ENCODE measurements at places on chromosomes 5 and 9. TPM values are rescaled to one million over a fixed set of nuclear protein-coding genes. Genes with fewer than 3 reads are reported as not detected.

GAS1 gene
- total RNA-seq, result 29.7 TPM

GRCh38 chr9:6426117-6426516 lies 13.1 kb downstream of the UHRF2 start:
- DNase-seq, result no peak
- H3K4me1 ChIP-seq, result peaks cover 33% of the 10 kb centered on the region
- no peak overlapping the region for H3K4me3 ChIP-seq

DNA sequence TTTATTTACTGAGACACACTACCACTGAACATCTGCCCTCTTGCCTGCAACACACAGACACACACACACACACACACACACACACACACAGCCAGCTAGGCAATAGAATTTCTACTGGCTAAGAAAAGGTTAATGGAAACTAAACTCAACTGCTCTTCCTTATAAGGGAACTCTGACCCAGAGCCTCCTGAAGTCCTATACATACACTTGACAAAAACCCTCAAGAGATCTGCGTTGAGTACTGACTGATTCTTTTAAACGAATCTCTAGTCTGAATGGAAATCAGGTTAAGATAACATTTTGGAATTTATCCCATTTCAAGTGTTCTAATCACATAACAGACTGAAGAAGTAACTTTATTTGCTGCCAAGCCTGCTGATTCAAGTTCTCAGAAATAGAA lies 25.9 kb upstream of the TRPM3 start:
- no peaks in the 10 kb centered on the region for H3K36me3 ChIP-seq
- H3K27me3 ChIP-seq, result no peaks in the 10 kb centered on the region
- no peak overlapping the region for H3K4me3 ChIP-seq
- H3K27ac ChIP-seq, result no peak overlapping the region
- no peak for DNase-seq

GRCh38 chr9:27088981-27089380 lies 20.0 kb upstream of the TEK start:
- no peaks in the 10 kb centered on the region for H3K27me3 ChIP-seq
- H3K27ac ChIP-seq, result peak overlapping the region; percentile 82
- H3K4me1 ChIP-seq, result peaks cover 55% of the 10 kb centered on the region

GRCh38 chr5:141725891-141726290 lies 43.9 kb upstream of the ARAP3 start:
- no peak overlapping the region for H3K4me3 ChIP-seq
- DNase-seq, result peak; percentile 40
- H3K27ac ChIP-seq, result no peak overlapping the region
- H3K36me3 ChIP-seq, result no peaks in the 10 kb centered on the region
- no peaks in the 10 kb centered on the region for H3K4me1 ChIP-seq

SURF6 gene
- total RNA-seq, result 18.2 TPM

TRPM6 gene
- total RNA-seq, result not detected

GRCh38 chr9:95001720-95002119 lies 275.2 kb downstream of the AOPEP start:
- H3K4me3 ChIP-seq, result no peak overlapping the region
- H3K4me1 ChIP-seq, result peaks cover 10% of the 10 kb centered on the region
- no peaks in the 10 kb centered on the region for H3K27me3 ChIP-seq
- H3K36me3 ChIP-seq, result peaks cover 8% of the 10 kb centered on the region
- DNase-seq, result no peak
- no peak overlapping the region for H3K27ac ChIP-seq

HAUS6 gene
- 9.4 TPM for total RNA-seq

GRCh38 chr9:3875361-3876132 lies 349.7 kb upstream of the RFX3 start:
- no peaks in the 10 kb centered on the region for H3K27me3 ChIP-seq
- peak overlapping the region; percentile 62 for H3K27ac ChIP-seq
- H3K36me3 ChIP-seq, result no peaks in the 10 kb centered on the region
- H3K4me1 ChIP-seq, result peaks cover 42% of the 10 kb centered on the region
- peak; percentile 83 for DNase-seq

DNA sequence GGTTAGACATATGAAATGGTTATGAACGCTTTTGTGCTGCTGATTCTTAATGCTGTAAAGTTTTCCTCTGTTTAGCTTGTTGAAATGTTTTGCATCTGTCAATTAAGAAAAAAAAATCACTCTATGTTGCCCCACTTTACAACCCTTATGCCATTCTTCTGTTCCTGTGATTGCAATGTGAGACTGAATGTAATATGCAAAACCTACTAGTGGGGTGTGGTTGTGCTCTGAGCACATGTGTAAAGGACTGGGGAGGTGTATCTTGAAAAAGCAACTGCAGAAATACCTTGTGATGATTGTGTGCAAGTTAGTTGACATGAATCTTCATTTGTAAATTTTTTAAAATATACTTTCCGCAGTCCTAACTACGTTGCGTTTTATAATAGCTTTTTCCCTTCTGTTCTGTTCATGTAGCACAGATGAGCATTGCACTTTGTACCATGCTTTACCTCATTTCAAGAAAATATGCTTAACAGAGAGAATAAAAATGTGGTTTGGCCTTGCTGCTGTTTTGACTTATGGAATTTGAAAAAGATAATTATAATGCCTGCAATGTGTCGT lies 357.0 kb upstream of the PIK3R1 start:
- no peak overlapping the region for H3K27ac ChIP-seq
- H3K4me1 ChIP-seq, result no peaks in the 10 kb centered on the region
- no peaks in the 10 kb centered on the region for H3K36me3 ChIP-seq
- H3K4me3 ChIP-seq, result no peak overlapping the region
- H3K27me3 ChIP-seq, result no peaks in the 10 kb centered on the region

GRCh38 chr9:76910861-76911260 lies 4.9 kb upstream of the PRUNE2 start:
- no peak overlapping the region for H3K4me3 ChIP-seq
- H3K36me3 ChIP-seq, result no peaks in the 10 kb centered on the region
- H3K27me3 ChIP-seq, result peaks cover 18% of the 10 kb centered on the region
- no peak overlapping the region for H3K27ac ChIP-seq
- 0 out of 2 replicates have a peak, but pooled peaks cover 6% of the 10 kb centered on the region for H3K4me1 ChIP-seq

NUP214 gene
- total RNA-seq, result 22.3 TPM

All from GM23248 (cell line).